Hindlimb muscle (tissue), 1 donor: ENCODE measurements at places on chromosomes 2 and 18. TPM values are rescaled to one million over a fixed set of nuclear protein-coding genes. Genes with fewer than 3 reads are reported as not detected.

DNA sequence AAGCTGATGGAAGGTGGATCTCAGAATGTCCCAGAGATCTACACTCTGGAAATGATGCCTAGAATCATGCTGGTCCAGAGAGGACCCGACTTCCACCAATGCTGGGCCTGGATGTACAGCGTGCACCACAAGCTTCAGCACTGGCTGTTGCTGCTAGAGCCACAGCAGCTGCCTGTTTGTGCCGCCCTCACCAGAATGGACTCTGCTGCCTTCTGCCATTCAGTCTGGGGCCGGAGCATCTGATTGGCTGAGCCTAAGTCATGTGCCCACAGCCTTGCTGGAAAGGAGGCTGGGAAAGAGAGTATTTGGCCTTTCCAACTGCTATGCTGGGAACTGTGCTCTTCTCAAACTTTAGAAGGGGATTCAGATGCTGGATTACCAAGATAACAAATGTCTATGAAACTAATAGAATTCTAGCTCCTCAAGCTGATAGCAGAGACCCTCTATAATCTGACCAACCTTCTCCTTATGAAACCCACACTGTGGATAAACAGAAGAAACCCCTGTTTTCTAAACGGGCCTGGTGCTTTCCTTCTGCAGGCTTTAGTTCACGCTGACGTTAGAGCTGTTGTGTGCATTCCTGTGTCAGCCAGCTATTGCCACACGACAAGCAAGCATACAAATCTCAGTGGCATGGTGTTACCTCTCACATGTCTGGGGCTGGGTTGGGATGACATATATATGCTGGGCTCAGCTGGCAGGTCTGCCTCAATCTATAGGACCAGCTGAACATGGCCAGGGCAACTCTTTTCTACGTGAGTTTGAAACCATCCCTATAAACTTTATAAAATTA, 4.1 kb upstream of the LOXHD1 start:
- no peak for DNase-seq

- no peak for DNase-seq
Measured at GRCh38 chr2:218814540-218815243, 16.9 kb downstream of the PRKAG3 start.

DNA sequence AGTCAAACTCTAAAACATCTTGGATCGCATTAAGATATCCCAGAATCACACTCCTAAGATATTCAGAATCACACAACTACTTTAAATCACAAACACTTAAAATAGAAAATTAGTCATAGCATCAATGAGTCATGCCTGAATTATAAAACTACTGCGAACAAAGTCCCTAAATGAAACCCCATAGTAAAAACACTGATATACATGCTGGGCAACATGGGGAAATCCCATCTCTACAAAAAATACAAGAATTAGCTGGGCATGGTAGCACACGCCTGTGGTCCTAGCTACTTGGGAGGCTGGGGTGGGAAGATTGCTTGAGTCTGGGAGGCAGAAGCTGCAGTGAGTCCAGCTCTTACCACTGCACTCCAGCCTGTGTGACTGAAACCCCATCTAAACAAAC, 101.7 kb downstream of the COBLL1 start:
- DNase-seq: no peak

DNA sequence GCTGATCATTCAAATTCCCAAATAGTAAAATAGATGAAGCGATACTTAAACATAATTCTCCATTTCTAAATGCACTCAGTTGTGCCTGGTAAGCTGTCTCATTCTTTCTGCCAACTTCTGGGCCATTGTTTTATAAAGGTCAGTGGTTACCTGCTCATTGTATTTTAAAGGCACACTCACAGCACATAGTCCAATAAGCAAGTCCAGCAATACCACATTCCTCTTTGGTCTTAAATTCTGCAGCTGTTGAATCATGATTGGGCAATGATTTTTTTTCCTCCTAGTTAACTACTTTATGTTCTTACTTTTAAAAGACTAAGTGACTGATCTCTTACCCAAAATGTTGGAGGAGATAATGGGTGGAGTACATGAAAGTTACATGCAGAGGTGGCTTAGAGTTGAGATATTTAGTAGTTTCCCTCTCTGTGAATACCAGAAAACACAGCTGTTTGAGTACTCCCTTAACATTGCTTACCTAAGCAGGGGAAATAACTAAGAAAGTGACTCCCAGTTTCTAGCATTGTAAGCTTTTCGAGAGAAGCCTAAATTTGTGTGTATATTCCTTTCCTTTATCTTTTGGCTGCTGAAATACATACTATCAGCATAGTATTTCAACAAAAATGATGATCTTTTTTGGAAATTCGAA, 220.7 kb downstream of the CAMKMT start:
- no peak for DNase-seq

- no peak for DNase-seq
Measured at GRCh38 chr2:64283641-64284361, 139.6 kb upstream of the PELI1 start.

DNA sequence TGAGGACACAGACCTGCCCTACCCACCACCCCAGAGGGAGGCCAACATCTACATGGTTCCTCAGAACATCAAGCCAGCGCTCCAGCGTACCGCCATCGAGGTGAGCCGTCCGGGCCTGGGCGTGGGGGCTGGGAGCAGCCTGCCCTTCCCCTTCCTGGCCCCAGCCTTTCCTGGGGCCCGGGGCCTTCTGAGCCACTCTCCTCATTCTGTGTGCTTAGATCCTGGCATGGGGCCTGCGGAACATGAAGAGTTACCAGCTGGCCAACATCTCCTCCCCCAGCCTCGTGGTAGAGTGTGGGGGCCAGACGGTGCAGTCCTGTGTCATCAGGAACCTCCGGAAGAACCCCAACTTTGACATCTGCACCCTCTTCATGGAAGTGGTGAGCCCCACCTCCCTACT, 157.9 kb downstream of the DYSF start:
- no peak for DNase-seq

- DNase-seq: no peak
Measured at GRCh38 chr2:69975136-69975852, 13.9 kb upstream of the ASPRV1 start.

GRCh38 chr2:178863856-178864620, 56.8 kb upstream of the TTN start:
- DNase-seq: peak; percentile 64

The ERFE gene
- polyA plus RNA-seq: 6.3 TPM

The IHH gene
- polyA plus RNA-seq: not detected

The IL18R1 gene
- polyA plus RNA-seq: 0.50 TPM

The AKAIN1 gene
- polyA plus RNA-seq: not detected

The GPAT2 gene
- polyA plus RNA-seq: 4.2 TPM

The C1GALT1C1L gene
- 1.3 TPM for polyA plus RNA-seq
